ENCODE measurements at places on chromosomes 11 and 22. TPM values are rescaled to one million over a fixed set of nuclear protein-coding genes. Genes with fewer than 3 reads are reported as not detected.

ARSA gene
- total RNA-seq: 19.6 TPM

GGT5 gene
- total RNA-seq: 28.7 TPM

- no peak overlapping the region for H3K4me3 ChIP-seq
- no peak overlapping the region for H3K27ac ChIP-seq
- no peak for DNase-seq
- no peaks in the 10 kb centered on the region for H3K36me3 ChIP-seq
Measured at GRCh38 chr11:36451681-36452080, 58.4 kb downstream of the TRAF6 start.

- no peaks in the 10 kb centered on the region for H3K27me3 ChIP-seq
- no peak overlapping the region for H3K4me3 ChIP-seq
- H3K4me1 ChIP-seq: no peaks in the 10 kb centered on the region
- H3K36me3 ChIP-seq: no peaks in the 10 kb centered on the region
Measured at GRCh38 chr11:20558741-20559140, 40.7 kb upstream of the SLC6A5 start.

SCUBE2 gene
- 1.1 TPM for total RNA-seq

All from heart right ventricle (tissue), 16 donors.